HCT116 (cell line): ENCODE measurements at places on chromosomes 6 and 20. TPM values are rescaled to one million over a fixed set of nuclear protein-coding genes. Genes with fewer than 3 reads are reported as not detected.

RIMS1 gene
- not detected for total RNA-seq

EYS gene
- total RNA-seq = not detected

- no peak for DNase-seq
Observed at GRCh38 chr6:44422531-44422930, 35.0 kb downstream of the CDC5L start.

GRCh38 chr6:111802720-111803330, 70.4 kb downstream of the FYN start:
- DNase-seq = no peak

DNA sequence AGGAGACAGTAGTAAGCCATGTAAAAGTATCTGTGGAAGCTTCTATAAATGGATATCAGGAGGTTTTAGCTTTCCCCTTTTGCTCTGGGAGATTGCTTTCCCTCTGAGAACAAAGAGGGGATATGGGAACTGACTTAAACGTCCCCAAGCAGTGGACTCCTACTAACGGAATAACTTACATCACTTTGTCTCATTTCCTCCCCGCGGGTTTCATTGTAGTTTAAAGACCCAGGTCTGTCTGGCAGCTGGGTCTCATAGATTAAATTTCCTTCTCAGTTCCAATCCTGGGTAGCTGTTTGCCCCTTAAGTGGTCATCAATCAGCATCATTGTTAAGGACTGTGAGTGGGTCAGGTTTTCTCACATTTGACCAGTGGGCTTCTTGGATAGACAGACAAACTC, 68.7 kb downstream of the PLAGL1 start:
- DNase-seq = no peak

- no peak for DNase-seq
Observed at GRCh38 chr20:54223285-54223684, 15.4 kb downstream of the PFDN4 start.

- no peak for DNase-seq
Observed at GRCh38 chr6:4904461-4905025, 99.3 kb downstream of the RPP40 start.

GRCh38 chr20:50855498-50856474, 60.9 kb downstream of the BCAS4 start:
- no peak for DNase-seq

GRCh38 chr6:66992660-66993059, 1285.6 kb upstream of the EYS start:
- DNase-seq = no peak

- no peak for DNase-seq
Observed at GRCh38 chr20:57393321-57394120, 2.3 kb downstream of the RBM38 start.

- DNase-seq = no peak
Observed at GRCh38 chr6:161232010-161232409, 41.9 kb downstream of the AGPAT4 start.

- no peak for DNase-seq
Observed at GRCh38 chr6:119379809-119380208, 30.2 kb upstream of the MAN1A1 start.

DNA sequence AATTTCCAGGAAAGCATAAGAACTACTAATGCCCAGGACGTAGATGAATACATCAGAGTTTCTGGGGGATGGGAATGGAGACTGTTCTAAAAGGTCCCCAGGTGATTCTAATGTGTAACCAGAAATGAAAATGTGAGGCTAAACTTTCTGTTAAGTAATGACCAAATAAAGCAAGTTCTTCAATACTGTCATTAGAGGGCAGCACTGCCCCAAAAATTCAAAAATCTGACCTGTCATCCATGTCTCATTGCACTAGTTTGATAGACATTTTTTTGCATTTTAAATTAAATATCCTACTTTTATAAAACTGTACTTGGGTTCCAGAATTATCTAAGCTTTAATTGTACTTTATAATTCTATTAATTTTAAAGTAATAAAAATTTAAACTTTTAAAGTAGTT, 94.9 kb downstream of the RFX6 start:
- DNase-seq = peak; percentile 54

DNA sequence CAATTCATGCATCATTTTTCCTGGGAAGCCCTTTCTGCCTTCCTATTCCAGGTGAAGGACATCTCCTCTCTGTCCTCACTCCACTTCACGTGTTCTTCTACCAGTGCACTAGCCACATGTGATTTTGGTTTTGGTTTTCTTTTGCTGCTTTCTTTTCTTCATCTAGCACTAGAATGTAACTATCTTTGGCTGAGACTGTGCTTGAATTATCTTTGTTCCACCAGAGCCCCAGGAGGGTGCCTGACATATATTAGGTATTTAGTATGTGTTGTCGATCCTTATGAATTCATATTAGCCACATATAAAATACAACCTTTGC, 79.9 kb downstream of the VGLL2 start:
- DNase-seq = no peak

DNA sequence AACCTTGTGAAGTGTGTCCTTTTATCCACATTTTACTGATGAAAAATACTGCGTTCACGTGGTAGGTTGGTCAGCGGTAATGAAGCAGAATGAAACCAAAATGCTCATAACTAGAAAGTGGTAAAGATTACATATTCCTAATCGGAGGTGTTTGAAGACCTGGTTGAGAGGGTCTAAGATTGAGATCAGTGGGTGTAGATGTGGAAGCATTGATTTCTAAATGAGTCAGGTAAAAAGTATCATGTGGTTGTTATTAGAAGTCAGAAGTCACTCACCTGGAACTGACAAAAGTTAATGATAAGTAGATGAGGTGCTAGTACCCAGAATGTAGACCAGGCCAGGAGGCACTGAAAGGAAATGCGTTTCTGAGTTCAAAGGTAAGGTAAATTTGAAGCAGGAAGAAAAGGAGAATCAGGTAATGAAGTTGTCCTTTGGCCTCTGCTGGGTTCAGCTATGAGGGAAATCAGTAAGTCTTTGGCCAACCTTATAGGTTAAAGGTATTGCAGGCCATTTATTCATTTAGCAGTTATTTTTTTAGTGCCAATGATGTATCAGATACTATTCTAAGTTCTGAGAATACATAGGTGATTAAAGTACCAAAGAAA, 31.2 kb downstream of the FAM83B start:
- DNase-seq = no peak

- no peak for DNase-seq
Observed at GRCh38 chr20:62860924-62861691, 514 bp downstream of the TCFL5 start.
